ENCODE measurements at places on chromosomes 11 and 22.

DNA sequence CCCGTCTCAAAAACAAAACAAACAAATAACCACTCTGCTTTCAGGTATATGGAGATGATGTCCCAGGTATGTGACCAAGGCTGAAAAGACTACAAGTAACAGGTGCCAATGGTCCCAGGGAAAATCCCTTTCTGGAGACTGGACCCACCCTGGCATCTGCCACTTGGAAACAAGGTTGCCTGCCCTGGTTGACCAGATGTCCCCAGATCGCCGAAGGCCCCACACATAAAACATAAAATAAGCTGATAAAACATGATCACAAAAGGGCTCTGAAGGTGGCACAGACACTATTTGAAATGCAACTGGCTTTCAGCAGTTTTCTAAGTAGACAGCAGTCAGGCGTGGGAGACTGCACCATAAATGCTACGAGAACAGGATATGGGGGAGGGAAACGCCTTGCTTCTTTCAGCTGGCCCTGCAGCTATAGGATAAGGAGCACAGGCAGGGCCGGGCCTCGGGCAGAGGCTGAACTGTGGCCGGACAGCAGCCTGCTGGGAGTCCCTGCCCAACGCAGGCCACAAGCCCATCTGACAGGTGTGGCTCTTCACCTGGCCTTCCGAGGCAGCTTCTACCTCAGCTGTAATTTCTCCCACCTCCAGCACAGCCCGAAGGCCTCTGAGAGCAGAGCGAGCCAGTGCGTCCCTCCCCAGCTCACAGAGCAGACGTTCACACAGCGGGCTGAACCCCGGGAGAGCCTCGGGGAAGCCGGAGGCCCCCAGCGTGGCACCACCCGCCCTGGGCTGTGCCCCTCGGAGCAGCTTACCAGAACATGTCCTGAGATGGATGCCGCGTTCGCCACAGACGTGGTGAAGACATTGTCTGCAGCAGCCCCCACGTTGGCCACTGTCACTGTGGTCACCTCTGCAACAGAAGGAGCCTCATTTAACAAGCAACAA is 4.0 kb downstream of the DEAF1 start:
- no peak for DNase-seq

- DNase-seq, result no peak
These were observed 58.0 kb upstream of the PLET1 start for GRCh38 chr11:112318661-112319060.

DNA sequence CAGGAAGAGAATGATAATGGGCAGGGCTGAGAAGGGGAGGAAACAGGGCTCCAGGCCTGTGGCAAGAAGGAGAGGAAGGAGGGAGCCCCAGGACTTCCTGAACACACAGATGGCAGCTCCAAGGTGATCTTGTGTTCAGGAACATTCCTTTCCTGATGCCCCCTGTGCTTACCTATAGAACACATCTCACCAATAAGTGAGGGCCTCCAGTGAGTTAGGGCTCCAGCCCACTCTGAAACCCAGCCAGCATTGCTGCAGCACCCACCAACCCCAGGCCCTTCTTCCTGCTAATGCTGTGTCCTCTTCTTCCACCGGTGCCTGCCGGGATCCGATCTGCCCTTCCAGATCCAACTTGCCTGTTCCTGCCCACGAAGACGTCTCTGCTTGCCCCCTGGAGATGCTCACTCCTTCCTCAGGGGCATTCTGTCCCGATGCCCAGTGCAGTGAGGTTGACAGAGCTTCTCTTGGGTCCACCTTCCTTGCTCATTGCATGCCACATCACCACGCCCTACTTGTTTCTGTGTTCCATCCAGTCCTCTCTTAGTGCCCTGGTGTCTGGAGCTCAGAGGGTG is 17.4 kb downstream of the ANKK1 start:
- DNase-seq, result no peak

DNA sequence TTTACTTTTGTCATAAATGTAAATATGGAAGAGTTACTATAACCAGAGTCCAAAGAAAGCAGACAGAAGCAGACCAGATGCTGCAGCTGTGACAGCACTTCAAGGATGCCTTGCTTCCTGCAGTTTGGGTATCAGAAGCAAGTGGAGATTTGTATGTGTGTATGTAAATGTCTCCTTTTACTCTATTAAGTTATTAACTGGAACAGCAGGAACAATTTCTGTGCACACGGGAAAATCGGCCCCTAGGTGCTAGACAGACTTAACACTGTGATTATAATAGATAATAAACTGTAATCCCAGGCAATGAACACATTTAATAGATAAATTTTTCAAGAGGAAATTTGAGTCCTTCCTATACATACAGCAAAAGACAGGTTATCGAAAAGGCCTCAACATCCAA is 178.6 kb upstream of the PITPNB start:
- no peak for DNase-seq

GRCh38 chr11:25536289-25536688 is 795.6 kb upstream of the ANO3 start:
- DNase-seq, result no peak

DNA sequence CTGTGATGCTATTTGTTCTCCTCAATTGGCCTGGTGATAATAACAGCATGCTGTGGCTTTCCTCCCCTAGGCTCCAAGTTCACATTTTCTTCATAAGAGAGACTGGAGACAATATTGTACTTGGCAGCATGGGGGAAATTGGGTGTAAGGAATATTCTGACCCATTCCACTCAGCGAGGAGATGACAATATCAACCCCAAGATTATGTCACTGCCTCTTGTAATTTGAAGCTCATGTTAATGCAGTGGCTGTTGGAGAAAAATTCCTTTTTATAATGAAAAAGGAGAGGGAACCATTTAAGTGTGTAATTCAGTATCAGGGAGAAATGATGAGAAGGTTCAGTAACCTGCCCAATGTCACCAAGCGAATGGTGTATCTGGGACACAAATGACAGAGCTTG is 665.8 kb downstream of the NTM start:
- no peak for DNase-seq

DNA sequence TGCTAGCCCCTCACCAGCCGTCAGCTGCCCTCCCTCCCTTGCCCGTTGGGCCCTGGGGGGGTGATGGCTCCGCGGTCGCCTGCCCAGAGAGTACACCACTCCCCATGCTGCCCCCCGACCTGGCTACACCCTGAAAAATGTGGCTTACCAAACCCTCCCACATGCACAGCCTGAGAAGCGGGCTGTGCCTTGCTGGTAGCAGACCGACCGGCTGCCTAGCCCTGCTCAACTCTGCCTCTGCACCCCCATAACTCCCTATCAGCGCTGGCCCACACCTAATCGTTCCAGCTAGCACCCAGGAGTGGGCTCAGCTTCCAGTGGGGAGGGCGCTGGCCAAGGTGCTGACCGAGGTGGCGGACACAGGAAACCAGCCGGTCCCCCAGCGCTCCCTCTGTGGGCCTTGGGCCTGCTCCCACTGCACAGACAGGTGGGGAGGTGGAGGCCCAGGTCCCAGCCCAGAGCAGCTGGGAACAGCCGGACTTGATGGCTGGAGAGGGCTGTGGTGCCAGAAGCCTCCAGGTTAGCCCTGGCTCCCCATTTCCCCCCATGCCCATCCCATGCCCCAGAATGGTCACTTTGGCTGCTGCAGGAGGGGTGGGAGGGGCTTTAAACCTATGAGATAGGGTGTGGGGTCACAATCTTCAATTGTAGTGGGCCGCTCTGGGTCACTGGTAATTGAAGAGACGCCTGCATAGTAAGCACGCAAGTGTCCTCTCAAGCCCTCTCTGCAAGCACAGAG is 32.1 kb upstream of the PRODH start:
- DNase-seq, result no peak

GRCh38 chr11:113474362-113475159 is 637 bp downstream of the DRD2 start:
- peak; percentile 21 for DNase-seq

DNA sequence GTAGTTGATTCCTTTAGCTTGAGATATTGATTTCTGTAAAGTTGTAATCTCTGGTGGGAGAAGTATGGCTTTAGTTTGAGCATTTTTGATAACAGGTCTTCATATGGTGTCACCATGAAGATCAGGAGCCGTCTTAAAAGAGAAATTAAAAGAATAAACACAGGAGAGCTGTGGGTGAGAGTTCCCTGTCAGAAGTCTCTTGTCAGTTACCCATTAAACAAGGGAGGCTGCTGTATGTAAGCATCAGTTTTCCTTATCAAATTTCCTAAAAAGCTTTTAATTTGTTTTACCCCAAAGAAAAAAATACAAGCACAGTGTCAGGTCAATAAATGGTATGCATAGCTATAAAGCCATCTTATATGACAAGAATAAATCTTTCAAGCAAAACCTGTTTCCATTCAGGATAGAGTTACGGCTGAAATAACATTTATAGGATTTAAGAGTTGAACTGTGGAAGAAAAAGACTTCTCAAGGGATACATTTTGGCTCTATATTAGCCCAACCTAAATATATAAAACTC is 767.5 kb downstream of the JRKL start:
- DNase-seq, result no peak

DNA sequence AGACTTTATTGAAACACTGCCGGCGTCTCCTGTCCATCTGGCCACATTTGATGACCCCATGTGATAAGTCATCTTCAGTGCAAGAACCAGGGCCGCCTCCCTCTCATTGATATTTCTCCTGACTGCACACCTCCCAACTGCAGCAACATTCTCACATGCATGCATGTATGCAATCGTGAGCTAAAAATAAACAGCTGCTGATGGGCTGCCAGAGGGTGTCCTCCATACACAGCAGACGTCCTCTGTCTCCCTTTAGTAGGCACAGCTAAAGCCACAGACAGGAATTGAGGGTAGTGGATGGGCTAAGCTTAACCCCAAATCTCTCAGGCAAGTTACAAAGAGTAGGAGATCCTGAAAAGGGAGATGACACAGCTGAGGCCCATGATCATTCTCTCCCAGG is 106.7 kb upstream of the HSD17B12 start:
- no peak for DNase-seq

DNA sequence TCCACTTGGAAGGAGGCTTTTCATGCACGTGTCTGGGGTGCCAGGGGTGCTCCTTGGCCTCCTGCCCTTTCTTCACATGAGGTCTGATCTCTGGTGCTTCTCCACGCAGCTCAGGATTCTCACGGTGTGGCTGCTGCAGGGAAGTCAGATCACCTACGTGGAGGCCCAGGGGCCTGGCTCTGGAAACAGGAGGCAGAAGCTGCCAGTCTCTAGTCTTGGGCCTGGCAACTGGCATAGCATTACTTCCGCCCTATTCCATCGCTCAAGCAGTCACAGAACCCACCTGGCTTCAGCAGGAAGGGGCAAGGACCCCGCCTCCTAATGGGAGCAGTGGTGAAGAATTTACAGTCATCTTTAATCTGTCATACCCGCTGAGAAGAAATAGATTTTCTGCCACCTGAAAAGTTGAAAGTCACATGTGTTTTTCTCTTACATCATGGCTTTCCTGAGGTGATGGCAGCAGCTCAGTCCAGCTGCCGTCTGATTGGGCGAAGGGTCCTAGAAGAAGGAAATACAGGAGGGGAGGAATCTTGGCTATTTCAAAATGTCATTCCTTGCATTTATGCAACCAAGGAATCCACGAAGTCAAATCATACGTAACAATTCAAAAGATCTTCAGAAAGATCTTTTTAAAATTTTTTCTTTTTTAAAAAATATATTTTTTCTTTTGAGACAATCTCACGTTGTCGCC is 50.1 kb upstream of the DKK3 start:
- DNase-seq, result no peak

GRCh38 chr11:127492029-127492428 is 491.5 kb upstream of the KIRREL3 start:
- DNase-seq, result no peak

- DNase-seq, result no peak
These were observed 113.0 kb downstream of the ME3 start for GRCh38 chr11:86559311-86559945.

DNA sequence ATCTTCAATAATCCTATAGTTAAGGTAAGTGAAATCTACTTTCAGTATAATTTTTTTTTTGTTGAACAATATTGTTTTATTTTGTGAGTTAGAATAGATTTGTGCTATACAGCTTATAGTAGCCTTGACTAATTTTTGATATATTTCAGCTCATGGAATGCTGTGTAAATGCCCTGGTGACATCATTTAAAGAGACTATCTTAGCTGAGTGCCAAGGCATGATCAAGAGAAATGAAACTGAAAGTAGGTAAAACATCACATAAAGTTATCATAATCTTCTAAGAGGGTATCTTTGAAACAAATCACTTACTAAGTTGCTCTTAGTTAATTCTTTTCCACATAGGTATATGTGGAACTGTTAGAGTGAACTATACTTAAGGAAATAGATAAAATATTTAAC is 51.4 kb upstream of the ACAT1 start:
- no peak for DNase-seq

- DNase-seq, result no peak
These were observed 7.1 kb upstream of the CD44 start for GRCh38 chr11:35131886-35132285.

GRCh38 chr11:87477321-87477720 is 439.6 kb downstream of the TMEM135 start:
- no peak for DNase-seq

- no peak for DNase-seq
These were observed 20.2 kb downstream of the RELT start for GRCh38 chr11:73396251-73396930.

DNA sequence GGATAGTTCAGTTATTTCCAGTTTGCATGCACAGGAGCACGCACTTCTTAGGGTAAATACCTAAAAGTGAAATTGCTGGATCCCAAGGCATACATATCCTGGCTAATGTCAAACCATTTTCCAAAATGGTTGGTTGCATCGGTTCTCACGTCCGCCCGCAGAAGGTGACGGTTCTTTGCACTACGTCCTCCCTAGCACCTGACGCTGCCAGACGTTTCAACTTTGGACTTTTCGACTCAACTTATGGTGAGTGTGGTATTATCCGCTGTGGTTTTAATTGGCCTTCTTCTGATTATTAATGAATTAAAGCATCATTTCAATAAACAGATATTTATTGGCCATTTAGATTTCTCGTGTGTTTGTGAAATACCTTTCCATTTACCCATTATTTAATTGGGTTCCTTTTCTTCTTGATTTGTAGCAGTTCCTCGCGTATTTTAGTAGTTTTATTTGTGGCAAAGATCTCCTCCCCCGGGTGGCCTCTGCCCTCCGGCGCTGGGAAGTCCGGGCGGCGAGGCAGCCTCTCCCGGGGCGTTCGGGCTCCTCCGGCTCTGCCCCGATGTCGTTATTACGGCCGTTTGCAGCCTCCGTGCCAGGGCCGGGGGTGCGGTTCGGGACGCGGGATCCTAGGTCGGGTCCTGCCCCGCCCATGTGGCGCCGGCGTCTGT is at the start of gene JHY:
JHY (plus strand) TSS at position 571 of the 668 bp plus-strand sequence. CDS start 3,091 bp downstream, outside the sequence.
- DNase-seq, result peak; percentile 30

DNA sequence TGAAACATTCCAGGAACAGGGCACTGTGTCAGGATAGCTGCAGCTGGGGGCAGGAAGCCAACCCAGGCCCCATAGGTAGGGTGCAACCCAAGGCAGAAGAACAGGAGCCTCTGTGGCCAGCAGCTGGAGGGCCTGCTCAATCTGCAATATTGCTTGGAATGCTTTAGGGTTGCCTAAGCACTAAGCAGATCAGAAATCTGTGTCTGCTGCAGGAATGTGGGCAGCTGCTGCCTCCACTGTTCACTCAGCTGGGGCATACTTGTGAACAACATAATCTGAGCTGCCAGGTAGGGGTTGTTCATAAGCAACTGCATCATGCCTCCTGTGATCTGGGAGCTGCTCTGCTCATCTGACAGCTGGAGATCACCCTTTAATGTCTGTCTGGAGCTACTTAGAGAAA is 1.7 kb downstream of the UBQLNL start:
- no peak for DNase-seq

- DNase-seq, result no peak
These were observed 10.8 kb downstream of the DUSP8 start for GRCh38 chr11:1561266-1561665.

- no peak for DNase-seq
These were observed 297.6 kb downstream of the KIRREL3 start for GRCh38 chr11:126702987-126703386.
